NCI-H187 (cell line): ENCODE measurements at places on chromosomes 6 and 20.

DNA sequence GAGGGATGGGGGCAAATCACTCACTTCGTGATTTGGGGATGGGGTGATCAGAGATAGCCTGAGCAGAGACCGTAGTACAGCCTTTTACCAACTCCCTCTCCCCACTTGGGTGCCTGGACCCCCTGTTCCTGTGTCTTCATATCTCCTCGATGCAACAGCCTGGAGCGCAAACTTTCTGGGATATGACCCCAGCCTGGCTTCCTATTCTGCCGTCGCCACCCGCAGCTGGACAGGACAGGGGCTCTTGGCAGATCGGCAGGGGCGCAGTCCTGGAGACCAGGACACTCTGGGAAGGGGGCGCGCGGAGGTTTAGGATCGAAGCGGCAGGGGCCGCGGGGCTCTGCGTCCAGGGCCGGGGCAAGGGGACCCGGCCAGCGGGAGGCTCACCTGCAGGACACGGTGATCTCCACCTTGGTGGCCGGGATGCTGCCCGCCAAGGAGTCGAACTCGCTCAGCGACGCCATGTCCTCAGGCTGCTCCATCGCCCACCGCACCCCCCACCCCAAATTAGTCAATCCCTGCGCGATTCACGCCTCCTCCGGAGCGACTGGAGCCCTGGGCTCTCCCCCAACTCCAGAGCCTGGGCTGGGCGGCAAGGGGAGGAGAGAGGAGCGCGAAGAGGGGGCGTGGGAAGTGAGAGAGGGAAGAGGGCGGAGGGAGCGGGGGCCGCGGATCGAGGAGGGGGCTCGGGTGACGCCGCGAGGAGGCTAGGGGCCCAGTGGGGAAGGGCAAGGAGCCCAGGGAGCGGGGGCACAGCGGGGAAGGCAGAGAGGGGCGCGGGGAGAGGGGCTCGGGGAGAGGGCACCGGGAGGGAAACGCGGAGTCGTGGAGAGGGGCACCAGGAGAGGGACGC is at the start of gene CPNE5:
CPNE5 (minus strand) TSS at position 549 of the 853 bp plus-strand sequence; CDS start at position 482, 67 bp downstream.
- no peak for DNase-seq

- no peak for DNase-seq
Measured at GRCh38 chr6:45566882-45567281, 189.1 kb upstream of the SUPT3H start.

DNA sequence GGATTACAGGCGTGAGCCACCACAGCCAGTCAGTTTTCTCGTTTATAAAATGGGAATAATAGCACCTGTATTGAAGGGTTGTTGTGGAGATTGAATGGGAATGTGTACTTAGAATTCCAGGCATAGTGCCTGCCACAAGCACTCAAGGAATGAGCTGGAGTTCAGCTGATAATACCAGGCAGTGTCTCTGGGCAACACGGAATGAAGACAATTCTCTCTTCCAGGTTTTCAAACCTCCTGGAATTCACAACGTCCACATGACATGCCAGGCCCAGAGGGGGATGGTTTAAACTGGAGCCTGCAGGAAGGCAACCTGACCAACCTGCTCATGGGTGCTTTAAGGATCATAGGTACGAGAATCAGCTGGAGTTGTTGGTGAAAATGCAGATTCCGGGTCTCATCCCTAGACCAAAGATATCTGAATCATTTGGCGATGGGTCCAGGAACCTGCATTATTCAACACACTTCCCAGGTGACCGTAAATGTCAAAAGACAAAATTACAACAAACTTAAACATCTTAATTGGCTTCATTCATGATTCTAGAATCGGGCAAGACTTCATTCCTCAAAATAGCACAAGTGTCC is 1.9 kb upstream of the PTPN1 start:
- DNase-seq, result no peak

DNA sequence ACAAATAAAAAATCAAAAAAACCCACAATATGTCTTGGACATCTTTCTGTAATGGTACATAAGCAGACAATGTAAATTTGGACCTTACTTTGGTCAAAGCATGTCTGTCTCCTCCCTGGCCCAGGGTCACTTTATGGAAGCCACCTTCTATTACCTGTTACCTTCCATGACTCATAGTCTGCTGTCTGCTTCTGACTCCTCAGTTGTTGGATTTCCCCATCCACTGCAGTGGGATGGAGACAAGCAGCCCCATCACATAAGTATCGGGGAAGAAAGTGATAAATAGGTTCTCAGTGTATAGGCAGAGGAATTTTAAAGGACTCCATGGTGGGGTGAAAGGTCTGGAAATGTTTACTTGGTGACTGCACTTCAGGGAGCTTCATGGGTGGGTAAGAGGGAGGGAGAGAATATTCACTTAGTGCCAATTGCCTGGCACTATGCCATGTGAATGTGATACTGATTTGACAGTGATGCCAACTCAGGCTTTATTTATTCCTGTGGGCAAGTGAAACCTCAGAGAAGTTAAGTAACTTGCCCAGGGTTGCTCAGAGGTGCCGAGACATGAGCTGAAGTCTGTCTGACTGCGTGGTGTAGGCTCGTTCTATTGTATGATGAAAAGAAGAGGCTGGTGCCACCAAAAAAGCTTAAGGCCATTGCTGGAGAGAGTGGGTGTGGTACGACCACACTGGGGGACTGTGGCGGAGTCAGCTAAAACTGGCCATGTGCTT is 175.6 kb upstream of the RNF24 start:
- no peak for DNase-seq

DNA sequence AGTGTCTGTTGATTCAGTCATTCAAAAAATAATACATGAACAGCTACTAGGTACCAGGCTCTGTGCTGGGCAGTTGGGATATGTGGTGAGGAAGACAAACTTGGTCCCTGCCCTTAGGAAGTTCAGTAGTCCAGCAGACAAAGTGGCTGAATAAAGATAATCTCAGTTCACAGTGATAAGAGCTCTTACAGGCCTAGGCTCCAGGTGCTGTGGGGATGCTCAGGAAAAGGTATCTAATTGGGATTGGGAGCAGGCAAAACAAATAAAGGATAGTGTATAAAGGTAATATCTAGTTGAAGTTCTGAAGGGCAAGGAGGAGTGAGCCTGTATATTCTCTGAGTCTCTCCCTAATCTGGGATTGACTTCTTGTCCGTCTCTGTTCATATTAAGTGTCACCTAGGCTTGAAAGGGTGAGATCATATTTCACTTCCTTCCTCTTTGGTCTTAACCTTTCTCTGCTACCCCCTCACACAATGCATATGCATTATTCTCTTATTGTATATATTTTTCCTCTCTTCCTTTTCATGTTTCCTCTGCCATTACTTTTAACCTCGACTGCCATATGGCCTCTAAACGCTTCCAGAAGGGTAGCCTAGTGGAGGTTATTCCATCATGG is 13.5 kb downstream of the PTPN1 start:
- DNase-seq, result no peak

DNA sequence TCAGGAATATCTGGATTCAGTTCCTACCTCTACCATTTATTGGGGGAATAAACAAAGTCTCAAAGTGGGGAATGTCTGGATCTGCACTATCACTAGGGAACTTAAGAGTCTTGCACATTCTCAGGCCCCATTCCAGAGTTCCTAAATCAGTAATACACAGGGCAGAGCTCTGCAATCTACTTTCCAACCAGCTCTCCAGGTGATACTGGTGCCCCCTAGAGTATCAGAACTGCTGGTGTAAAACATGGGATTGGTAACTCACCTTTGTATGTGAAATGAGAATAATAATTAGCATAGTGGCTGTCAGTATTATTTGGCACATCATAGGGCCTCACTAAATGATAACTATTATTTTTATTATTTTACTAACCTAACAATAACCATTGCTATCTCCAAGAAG is 278.8 kb upstream of the IMPG1 start:
- no peak for DNase-seq
